Activated T-helper 2 cell treated with anti-CD3 and anti-CD28 coated beads, Interferon-gamma antibody, Interleukin-2, Interleukin-4, amounts not matched to agents 10 μg/mL and 5 μg/mL and 100 μg/mL, durations not matched to agents 14 hours and 24 hours and 36 hours (primary cell): ENCODE measurements at places on chromosomes 5 and 9.

- H3K36me3 ChIP-seq, result peaks cover 9% of the 10 kb centered on the region
- no peak overlapping the region for H3K27ac ChIP-seq
- no peak overlapping the region for H3K4me3 ChIP-seq
- H3K27me3 ChIP-seq, result no peaks in the 10 kb centered on the region
- no peak for DNase-seq
Observed at GRCh38 chr9:2743937-2744529, 26.7 kb downstream of the KCNV2 start.

GRCh38 chr5:83353231-83353630, 118.3 kb upstream of the VCAN start:
- H3K4me3 ChIP-seq, result no peak overlapping the region
- H3K4me1 ChIP-seq, result no peaks in the 10 kb centered on the region

DNA sequence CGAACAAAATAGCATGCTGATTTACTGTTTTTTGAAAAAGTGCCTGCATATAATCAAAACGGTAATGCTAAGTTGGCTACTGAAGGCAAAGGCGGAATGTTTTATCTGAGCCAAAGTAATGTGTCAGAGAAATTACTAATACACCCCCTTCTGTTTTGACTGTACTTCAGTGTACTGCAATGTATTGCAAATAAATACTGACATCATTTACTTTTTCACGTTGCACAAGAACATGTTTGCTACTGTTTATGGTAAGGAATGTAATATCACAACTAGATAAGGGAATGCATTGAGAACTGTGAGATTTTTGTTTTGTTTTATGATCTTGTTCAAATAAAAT, 813 bp upstream of the AGTPBP1 start:
- no peaks in the 10 kb centered on the region for H3K36me3 ChIP-seq
- DNase-seq, result no peak
- peaks cover 11% of the 10 kb centered on the region for H3K27me3 ChIP-seq
- peak overlapping the region; percentile 90 for H3K27ac ChIP-seq

DNA sequence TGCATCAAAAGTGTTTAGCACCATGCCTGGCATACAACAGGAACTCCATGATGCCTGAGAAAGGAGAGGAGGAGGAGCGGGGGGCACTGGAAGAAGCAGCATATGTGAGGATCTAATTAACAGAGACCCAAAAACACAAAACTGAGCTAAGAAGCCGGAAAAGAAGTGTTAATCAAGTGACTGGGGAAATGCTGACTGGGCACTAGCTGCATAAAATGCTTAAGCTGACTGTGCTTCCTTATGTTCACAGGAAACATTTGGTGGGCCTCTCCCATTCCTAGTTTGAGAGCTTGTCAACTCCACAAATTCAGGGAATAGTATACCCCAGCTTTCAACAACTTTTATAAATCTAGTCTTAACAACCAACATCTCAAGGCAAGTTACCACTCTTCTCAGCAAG, 26.6 kb downstream of the DEPDC1B start:
- no peak overlapping the region for H3K4me3 ChIP-seq
- peaks cover 8% of the 10 kb centered on the region for H3K4me1 ChIP-seq
- no peaks in the 10 kb centered on the region for H3K36me3 ChIP-seq
- DNase-seq, result no peak
- no peaks in the 10 kb centered on the region for H3K27me3 ChIP-seq

- no peak for DNase-seq
- H3K4me1 ChIP-seq, result peaks cover 46% of the 10 kb centered on the region
- H3K4me3 ChIP-seq, result peak overlapping the region; percentile 38
- no peaks in the 10 kb centered on the region for H3K27me3 ChIP-seq
Observed at GRCh38 chr9:93001031-93001430, 53.7 kb downstream of the FGD3 start.
